T-helper 17 cell (primary cell): ENCODE measurements at places on chromosomes 13 and 19. TPM values are rescaled to one million over a fixed set of nuclear protein-coding genes. Genes with fewer than 3 reads are reported as not detected.

KLK7 gene
- total RNA-seq, result not detected

NLRP4 gene
- total RNA-seq, result not detected

ZNF208 gene
- 4.6 TPM for total RNA-seq

GPATCH1 gene
- 8.8 TPM for total RNA-seq

PODNL1 gene
- total RNA-seq, result not detected

KLK8 gene
- not detected for total RNA-seq

NLRP11 gene
- total RNA-seq, result not detected

TNNT1 gene
- total RNA-seq, result not detected

ZNF426 gene
- total RNA-seq, result 9.6 TPM

DMPK gene
- total RNA-seq, result 18.7 TPM

DNA sequence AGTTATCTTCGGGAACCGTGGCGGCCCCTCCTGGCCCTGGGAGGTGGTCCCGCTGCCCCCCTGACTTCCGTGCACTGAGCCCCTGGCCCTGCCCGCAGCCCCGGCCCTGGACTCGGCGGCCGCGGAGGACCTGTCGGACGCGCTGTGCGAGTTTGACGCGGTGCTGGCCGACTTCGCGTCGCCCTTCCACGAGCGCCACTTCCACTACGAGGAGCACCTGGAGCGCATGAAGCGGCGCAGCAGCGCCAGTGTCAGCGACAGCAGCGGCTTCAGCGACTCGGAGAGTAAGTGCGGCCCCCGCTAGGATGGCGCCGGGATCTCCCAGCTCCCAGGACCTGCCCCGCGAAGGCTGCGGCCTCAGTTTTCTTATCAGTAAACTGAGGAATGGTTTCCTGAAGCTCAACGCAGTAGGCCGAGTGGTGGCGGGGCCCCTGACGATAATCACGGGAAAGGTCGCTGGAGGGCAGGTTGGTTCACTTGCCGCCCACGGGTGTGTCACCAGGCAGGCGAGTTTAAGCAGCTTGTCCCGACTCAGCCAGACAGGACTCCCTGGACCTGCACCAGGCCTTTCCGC lies 924 bp downstream of the RGCC start:
- no peaks in the 10 kb centered on the region for H3K27me3 ChIP-seq
- DNase-seq, result peak; percentile 22
- H3K36me3 ChIP-seq, result peaks cover 13% of the 10 kb centered on the region
- peaks cover 50% of the 10 kb centered on the region for H3K4me1 ChIP-seq
- H3K4me3 ChIP-seq, result peak overlapping the region; percentile 96

DNA sequence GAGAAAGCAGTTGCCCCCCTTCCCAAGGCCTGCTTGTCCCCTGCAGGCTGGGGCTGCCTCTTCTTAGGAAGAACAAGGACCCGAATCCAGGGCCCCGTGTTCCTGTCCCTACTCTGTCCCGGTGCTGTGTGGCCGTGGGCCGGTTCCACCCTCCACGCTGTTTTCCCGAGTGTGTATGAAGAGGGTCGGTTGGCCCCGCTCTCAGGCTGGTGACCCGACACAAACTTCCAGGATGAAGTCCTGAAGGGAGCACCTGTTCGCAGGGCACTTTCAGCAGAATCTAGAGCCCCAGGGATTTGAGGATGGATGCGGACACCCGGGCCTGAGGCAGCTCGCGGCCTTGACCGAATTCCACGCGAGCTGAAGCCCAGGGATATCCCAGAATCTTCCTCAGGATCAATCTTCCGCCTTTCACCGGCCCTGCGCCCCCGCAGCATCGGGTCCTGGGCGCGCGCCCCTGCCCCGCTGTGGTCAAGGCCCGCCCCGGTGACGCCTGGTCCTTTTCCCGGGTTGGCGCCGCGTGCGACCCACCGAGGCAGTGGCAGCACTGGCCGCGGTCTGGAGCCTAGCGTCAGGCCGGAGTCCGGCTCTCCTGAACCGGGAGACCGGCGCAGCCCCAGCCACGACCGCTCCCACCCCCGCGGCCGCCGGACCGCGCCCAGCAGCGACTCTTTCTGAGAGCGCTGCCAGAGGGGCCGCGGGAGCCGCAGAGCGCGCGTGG lies 528 bp upstream of the CHST8 start:
- no peak for DNase-seq
- no peaks in the 10 kb centered on the region for H3K4me1 ChIP-seq
- no peak overlapping the region for H3K27ac ChIP-seq
- H3K27me3 ChIP-seq, result peaks cover 49% of the 10 kb centered on the region
- H3K36me3 ChIP-seq, result peaks cover 7% of the 10 kb centered on the region

DNA sequence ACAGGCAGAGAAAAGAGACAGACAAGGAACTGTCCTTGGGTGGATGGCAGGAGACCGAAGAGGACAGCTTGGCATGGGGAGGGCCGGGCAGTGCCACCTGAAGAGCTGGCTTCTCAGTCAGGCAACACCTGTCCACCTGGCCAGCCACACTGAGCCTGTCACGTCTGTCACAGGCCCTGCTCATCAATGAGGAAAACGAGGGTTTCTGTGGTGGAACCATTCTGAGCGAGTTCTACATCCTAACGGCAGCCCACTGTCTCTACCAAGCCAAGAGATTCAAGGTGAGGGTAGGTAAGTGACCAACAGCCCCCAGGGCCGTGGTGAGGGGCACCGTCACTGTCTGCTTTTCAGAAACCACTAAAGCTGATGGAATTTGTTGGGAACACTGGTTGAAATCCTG lies 11.2 kb upstream of the PROZ start:
- no peak for DNase-seq
- peaks cover 3% of the 10 kb centered on the region for H3K4me1 ChIP-seq
- H3K27me3 ChIP-seq, result peaks cover 5% of the 10 kb centered on the region

DNA sequence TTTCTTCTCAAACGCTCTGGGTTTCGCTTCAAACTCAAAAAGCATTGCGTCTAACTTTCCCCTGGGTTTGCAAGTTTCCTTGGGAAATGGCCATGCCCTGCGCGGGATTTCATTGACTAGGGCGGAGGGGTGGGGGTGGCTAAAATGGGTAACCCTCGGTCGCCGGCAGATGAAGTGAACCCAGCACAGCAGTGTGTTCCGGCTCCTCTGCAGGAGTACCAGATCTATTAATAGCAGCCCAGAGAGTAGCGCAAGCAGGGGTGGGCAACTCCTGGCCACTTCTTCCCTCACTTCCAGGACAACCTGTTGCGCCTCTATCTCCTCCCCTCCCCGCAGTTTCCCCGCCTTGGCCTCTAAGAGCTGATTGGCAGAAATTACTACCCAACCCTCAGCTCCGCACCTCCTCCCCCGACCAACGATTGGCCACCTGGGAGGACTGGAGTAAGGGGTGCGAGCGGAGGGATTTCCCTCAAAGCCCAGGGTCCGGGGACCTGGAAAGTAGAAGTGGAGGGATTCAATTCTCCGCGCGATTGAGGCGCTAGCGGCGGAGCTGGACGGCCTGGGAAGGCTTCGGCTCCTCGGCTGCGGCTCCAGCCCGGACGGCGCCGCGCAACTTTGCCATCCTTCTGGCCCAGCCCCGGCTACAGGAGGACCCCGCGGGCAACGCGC lies at the start of gene FREM2:
Gene FREM2, plus strand, starts transcription at position 501 of the 669 bp plus-strand sequence. CDS start 268 bp downstream, outside the sequence.
- DNase-seq, result no peak
- H3K4me1 ChIP-seq, result no peaks in the 10 kb centered on the region
- peaks cover 23% of the 10 kb centered on the region for H3K27me3 ChIP-seq

DNA sequence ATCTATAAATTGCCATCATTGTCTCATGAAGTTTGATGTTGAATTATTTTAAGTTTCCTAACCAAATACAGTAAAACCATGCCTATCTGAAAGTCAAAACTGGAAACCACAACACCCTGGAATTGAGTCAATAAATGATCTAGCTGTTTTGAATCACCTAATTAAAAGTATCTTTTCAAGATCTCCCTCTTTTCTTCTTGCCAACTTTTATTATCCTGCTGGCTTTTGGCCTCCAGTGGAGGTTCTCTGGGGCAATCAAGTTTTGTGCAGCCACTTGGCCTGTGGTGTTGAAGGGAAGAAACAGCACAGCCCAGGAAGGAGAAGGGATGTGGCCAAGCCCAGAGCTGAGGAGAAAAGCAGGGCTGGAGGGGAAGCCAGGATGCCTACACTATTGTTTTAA lies 255.4 kb downstream of the COG6 start:
- H3K27me3 ChIP-seq, result peaks cover 12% of the 10 kb centered on the region
- H3K4me1 ChIP-seq, result no peaks in the 10 kb centered on the region
- DNase-seq, result no peak
- no peaks in the 10 kb centered on the region for H3K36me3 ChIP-seq
- H3K27ac ChIP-seq, result no peak overlapping the region
- H3K4me3 ChIP-seq, result no peak overlapping the region

GRCh38 chr19:15279326-15279904 lies 47.2 kb upstream of the EPHX3 start:
- H3K36me3 ChIP-seq, result no peaks in the 10 kb centered on the region
- no peak for DNase-seq
- H3K27me3 ChIP-seq, result no peaks in the 10 kb centered on the region
- H3K27ac ChIP-seq, result peak overlapping the region; percentile 94

GRCh38 chr19:49133621-49134454 lies 14.5 kb downstream of the PPFIA3 start:
- H3K4me1 ChIP-seq, result peaks cover 17% of the 10 kb centered on the region
- peaks cover 4% of the 10 kb centered on the region for H3K27me3 ChIP-seq
- H3K36me3 ChIP-seq, result peaks cover 3% of the 10 kb centered on the region
- no peak overlapping the region for H3K27ac ChIP-seq

GRCh38 chr13:105952973-105953290 lies 582.5 kb downstream of the EFNB2 start:
- no peaks in the 10 kb centered on the region for H3K36me3 ChIP-seq
- no peak for DNase-seq
- H3K27me3 ChIP-seq, result no peaks in the 10 kb centered on the region
- no peak overlapping the region for H3K27ac ChIP-seq
- no peaks in the 10 kb centered on the region for H3K4me1 ChIP-seq

GRCh38 chr13:33089311-33089710 lies 73.1 kb downstream of the KL start:
- DNase-seq, result no peak
- H3K27me3 ChIP-seq, result peaks cover 54% of the 10 kb centered on the region
- H3K36me3 ChIP-seq, result no peaks in the 10 kb centered on the region
- H3K27ac ChIP-seq, result no peak overlapping the region
- no peak overlapping the region for H3K4me3 ChIP-seq

DNA sequence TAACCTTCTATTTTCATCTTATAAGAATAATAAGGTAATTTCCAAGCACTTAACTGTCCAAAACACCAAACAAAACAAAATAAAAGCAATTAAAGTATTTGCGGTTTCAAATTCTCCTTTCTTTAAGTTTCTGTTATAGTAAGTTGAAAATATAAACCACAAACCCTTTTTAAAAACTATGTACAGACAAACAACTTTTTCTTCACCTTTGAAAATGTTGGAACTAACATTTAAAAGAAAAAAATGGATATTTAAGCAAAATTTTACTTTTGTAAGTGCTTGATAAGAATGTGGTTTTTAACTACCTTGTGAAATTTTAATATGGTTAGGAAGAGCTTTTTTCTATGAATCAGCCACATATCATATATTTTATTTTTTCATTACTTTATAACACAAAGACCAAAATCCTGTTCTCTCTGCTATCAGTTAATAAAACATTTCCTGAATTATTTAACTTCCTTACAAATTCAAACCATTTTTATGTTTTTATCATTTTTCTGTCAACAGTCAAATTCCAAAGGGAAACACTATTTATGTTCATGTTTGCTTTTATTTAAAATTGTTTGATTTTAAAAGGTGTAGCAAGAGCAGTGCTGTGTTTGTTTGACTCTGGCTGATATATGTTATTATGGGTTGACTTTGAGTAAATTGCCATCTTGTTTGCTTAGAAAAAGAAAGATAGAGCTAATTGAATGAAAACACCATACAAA lies 554.1 kb upstream of the KLHL1 start:
- no peaks in the 10 kb centered on the region for H3K36me3 ChIP-seq
- no peaks in the 10 kb centered on the region for H3K27me3 ChIP-seq
- H3K4me3 ChIP-seq, result no peak overlapping the region
- no peak overlapping the region for H3K27ac ChIP-seq

GRCh38 chr19:40236026-40236355 lies 9.5 kb upstream of the CCNP start:
- DNase-seq, result no peak
- H3K27me3 ChIP-seq, result no peaks in the 10 kb centered on the region
- H3K36me3 ChIP-seq, result peaks cover 3% of the 10 kb centered on the region
- no peak overlapping the region for H3K27ac ChIP-seq

DNA sequence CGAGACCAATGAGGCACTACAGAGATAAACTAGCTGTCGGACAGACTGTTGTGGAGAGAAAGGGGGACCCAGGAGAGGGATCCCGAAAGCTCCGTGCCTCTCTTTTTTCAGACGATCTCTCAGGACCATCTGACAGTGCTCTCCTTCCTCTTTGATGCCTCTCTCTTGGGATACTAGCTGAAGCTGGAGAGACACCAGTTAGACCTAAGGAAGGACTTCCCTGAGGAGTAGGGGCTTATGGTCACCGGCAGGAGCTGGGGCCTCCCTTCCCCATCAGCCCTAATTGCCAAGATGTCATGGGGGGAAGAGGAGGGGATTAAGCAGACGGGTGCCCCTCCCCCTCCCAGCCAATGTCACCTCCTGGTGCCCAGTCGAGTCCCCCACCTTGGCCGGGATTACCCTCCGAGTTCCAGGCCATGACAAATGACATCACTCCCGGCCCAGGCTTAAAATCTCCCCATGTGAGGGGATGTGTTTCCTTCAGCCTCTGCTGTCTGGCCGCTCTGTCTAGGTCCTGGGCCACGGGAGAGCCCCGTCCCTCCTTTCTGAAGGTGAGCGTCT lies at the start of gene CRX:
Gene CRX, plus strand, starts transcription at position 478 of the 561 bp plus-strand sequence. CDS start 12,507 bp downstream, outside the sequence.
- peaks cover 59% of the 10 kb centered on the region for H3K27me3 ChIP-seq
- H3K36me3 ChIP-seq, result peaks cover 14% of the 10 kb centered on the region
- peak within 1 kb of the TSS; percentile 5 for H3K4me3 ChIP-seq

DNA sequence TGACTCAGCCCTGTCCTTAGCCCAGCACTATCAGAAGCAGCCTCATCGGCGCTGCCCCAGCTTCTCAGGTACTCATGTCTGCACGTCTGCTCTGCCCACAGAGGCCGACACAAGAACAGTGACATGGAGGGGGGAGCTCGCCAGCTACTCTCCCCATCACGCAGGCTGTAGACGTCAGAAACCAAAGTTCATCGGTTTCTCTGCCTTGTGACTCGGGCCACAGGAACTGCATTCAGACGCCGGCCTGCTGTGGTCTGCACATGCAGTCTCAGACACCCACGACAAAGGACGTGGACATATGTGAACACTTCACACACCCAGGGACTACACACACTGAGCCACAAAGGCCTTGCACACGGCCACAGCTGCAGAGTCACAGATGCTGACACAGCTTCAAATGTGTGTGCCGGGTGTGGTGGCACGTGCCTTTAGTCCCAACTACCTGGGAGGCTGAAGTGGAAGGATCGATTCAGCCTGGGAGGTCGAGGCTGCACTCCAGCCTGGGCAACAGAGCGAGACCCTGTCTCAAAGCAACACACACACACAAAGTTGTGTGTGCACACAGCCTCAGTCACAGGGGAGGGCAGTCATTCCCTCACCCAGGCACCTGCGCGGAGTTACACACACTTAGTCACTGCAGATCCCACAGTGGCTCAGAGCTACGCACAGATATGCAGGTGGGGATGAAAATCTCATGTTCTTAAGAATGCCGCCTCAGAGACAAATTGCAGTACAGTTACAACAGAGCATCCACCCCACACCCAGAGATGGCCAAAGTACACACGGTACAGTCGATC lies 4.9 kb upstream of the ZFP36 start:
- peak overlapping the region; percentile 99 for H3K27ac ChIP-seq
- H3K36me3 ChIP-seq, result peaks cover 3% of the 10 kb centered on the region
- H3K4me1 ChIP-seq, result peaks cover 44% of the 10 kb centered on the region
- H3K27me3 ChIP-seq, result no peaks in the 10 kb centered on the region
- peak; percentile 68 for DNase-seq

GRCh38 chr13:63433546-63434150 lies 2018.0 kb upstream of the PCDH20 start:
- no peaks in the 10 kb centered on the region for H3K4me1 ChIP-seq
- H3K4me3 ChIP-seq, result no peak overlapping the region
- H3K27ac ChIP-seq, result no peak overlapping the region
- no peaks in the 10 kb centered on the region for H3K36me3 ChIP-seq

GRCh38 chr19:7337380-7338194 lies 11.2 kb upstream of the ARHGEF18 start:
- no peaks in the 10 kb centered on the region for H3K27me3 ChIP-seq
- DNase-seq, result no peak
- H3K4me3 ChIP-seq, result peak overlapping the region; percentile 33
- no peaks in the 10 kb centered on the region for H3K36me3 ChIP-seq
- H3K4me1 ChIP-seq, result peaks cover 22% of the 10 kb centered on the region
